Left lobe of liver (tissue), 2 donors: ENCODE measurements at places on chromosomes 1 and 21.
A peak's percentile ranks its signal among the peaks of the same experiment; 100 is the strongest.

DNA sequence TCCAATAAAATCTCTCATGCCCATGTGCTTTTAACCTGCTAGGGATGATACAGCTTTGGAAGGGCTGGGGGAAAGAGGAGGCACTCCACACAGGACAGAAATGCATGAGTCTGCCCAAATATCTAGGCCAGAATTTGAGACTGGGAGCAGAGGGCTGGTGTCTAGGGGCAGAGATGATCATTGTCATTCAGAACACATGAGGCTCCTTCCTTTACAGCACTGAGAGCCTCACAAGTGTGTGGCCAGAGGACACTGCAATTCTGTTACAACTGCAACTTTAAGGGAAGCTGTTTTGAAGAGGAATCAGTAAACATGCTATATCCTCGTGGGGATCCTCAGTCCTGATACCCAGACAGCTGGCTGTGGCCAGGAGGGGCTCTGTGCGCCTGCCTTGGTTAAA is 541.3 kb downstream of the OMA1 start:
- DNase-seq = no peak

DNA sequence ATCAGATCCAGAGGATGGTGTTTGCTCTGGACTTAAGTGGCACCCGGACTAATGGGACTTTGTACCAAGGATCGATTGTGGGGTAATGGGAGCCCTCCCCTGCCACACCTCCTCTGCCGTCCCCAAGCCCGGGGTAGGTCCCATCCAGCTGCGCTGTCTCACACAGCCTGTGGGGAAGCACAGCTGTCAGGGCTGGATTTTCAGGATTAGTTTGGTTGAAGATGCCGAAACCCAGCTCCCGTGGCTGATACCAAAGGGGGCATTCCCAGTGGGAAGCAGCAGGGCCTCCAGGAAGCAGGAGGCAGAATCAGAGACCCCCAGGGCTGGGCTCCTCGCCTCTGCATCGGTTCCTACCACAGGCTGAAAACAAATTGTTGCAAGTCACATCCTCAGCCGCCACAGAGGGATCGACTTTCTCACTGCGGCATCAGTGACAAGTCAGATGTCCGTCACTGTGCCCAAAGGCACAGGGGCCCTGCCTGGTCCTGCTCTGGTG is 59.7 kb downstream of the MATN1 start:
- DNase-seq = peak; percentile 70

DNA sequence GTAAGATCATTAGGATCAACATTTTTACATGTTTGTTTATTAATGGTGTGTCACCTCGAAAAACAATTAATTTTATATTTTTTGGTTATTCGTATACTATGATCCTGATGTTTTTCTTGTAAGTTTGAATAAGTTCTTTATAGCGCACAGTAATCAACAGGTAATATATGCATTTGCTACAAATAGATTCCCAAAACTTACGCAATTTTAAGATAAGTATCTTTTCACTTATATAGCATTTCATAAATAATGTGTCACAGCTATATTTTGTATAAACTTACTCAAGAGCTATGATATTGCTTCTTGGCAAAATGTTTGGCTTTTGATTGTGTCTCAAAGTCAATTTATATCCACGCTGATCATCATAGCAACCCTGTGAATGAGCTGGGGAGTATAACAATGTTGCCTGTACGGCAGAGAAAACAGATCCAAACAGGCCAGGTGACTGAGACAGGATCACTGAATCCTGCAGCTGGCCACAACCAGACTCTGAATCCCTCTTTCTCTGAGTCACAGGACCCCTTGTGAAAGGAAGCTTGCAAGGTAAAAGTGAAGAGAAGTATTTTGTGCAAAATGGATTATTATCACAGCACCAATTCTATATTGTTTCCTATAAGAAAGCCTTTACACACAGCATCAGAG is 48.6 kb downstream of the GNG12 start:
- DNase-seq = no peak

DNA sequence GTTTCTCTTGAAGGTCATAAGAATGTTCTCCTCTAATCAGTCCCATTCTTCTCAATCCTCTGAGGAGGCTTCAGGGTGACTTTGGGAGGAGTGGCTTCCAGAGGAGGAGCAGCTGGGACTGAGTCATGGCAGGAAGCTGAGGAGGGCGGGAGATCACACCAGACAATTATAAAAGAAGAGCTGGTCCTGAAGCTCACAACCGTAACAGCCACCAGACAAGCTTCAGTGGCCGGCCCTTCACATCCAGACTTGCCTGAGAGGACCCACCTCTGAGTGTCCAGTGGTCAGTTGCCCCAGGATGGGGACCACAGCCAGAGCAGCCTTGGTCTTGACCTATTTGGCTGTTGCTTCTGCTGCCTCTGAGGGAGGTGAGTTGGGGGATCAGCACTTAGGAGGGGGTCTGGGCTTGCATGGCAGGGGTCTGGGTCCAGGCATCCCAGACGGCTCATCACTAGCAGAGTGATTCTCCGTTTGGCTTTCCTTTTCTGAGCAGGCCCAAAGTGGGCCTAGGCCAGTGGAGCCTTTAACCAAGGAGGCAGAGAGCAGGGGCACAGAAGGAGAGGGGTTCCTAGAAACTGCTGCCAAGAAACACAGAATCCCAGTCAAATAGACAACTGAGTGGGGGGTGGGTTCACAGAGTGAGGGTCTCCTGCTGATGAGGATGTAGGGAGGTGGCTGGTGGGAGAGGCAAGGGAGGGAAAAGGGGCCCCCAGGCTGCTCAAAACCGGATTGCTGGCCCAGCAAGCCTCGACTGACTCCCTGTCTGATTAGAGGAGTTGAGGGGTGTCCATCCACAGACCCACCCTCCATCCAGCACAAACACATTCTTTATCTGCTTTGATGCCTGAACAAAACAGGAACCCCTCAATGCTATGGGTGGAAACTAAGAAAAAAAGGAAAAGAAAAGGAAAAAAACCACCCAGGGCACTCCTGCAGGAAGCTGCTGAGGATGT is at the start of gene ECM1:
ECM1 (plus strand) TSS at position 198 of the 953 bp plus-strand sequence; CDS start at position 299, 101 bp downstream.
- no peak for DNase-seq

DNA sequence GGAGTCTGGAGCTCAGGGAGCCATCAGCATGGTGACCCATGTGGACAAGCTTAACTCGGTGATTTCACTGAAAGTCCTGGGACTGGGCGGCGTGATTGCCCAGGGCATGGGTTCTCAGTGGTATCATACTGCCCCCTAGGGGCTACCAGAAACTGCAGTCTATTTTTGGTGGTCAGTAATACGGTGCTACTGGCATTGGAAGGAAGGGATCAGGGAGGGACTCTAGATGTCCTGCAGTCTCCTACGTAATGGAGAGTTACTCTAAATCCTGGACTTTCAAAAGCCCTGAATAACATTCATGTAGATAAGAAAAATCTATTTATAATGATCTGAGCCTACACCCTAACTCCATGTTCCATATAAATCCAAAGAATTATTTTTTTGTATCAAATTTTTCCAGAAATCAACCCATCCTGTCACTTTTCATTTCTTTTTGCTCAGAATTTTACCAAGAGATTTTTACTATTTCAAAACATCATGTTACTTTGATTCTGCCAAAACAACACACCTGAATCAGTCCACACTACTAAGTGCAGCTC is 37.3 kb downstream of the PABPC4 start:
- DNase-seq = peak; percentile 66

- DNase-seq = no peak
Measured at GRCh38 chr1:114290341-114290740, 136.7 kb upstream of the SYT6 start.

- DNase-seq = peak; percentile 66
Measured at GRCh38 chr1:199821029-199821779, 206.3 kb upstream of the NR5A2 start.

- no peak for DNase-seq
Measured at GRCh38 chr1:24309762-24310485, 9.2 kb upstream of the GRHL3 start.

DNA sequence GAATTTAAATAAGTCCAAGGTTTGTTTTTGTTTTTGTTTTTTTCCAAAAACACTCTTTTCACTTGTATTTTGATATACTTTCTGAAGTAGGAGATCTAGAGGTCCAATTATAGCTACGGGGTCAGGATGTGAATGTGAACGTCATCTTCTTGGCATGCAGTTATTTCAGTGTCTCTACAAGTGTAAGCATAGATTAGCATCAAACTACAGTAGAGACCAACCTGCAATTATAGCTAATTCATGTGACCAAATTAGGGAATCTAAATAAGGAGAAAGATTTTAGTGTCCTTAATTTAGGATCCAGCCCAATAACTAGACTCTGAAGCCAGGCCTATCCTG is 107.3 kb upstream of the PALMD start:
- no peak for DNase-seq

DNA sequence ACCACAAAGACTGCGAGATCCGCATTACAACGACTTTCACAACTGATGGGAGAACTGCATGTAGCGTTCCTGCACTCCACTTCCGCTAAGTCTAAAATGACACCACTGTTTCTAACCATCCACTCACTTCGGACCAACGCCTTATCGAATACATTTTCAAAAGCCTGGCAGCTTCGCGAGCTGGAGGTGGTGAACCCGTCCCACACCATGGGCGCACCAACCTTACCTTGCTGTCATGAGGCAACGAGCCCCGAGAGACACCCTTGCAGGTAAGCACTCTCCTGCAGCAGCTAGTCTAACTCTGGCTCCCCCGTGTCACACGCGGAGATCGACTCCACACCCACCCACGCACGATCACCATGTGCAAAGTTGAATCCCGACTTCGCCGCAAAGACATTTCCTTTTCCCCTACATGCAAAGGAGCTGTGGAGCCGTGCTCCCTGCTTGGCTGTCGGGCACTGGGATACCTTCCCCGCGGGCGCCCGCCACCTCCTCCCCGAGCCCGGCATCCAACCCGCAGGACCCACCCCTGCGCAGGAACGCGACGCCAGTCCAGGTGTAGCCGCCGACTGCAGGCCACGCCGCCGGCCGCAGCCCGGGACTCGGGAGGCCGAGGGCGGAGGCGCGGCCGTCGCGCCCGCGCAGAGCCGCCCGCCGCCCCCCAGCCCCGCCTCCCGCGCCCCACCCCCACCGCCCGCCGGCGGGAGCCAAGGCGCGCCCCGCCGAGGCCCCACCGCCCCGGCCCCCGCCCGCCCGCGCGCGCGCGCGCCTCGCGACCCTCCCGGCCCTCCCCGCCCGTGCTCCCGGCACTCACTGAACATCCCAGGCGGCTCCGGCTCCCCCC is 629 bp downstream of the TAF5L start:
- DNase-seq = peak; percentile 69

- DNase-seq = no peak
Measured at GRCh38 chr1:178409541-178409940, 87.2 kb downstream of the CLEC20A start.

- no peak for DNase-seq
Measured at GRCh38 chr1:77282187-77282865, 507 bp downstream of the AK5 start.

- DNase-seq = peak; percentile 34
Measured at GRCh38 chr21:46091118-46091517, 6.8 kb upstream of the COL6A2 start.

GRCh38 chr1:100474834-100475233 is 63.1 kb upstream of the GPR88 start:
- DNase-seq = no peak

DNA sequence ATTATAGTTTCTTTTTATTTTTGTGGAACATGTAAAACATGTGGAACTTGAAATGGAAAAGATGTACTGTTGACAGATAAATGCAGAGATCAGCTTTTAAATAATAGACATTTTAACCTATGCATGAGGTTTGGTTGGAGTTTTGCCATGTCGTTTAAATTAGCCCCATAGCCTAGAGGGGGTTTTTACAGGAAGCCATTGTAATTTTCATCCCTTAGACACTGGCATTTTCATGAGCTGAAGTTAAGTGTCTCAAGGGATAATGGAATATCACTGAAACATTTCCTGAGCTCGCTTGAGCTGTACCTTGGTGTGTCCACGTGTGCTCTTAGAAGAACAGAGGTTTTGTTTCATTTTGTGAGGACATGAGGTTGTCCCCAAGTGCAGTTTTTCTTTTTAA is 54.2 kb downstream of the HMCN1 start:
- DNase-seq = no peak

- DNase-seq = no peak
Measured at GRCh38 chr1:95219407-95219806, 14.6 kb upstream of the RWDD3 start.

GRCh38 chr1:183027031-183027430 is 3.8 kb downstream of the LAMC1 start:
- DNase-seq = no peak

DNA sequence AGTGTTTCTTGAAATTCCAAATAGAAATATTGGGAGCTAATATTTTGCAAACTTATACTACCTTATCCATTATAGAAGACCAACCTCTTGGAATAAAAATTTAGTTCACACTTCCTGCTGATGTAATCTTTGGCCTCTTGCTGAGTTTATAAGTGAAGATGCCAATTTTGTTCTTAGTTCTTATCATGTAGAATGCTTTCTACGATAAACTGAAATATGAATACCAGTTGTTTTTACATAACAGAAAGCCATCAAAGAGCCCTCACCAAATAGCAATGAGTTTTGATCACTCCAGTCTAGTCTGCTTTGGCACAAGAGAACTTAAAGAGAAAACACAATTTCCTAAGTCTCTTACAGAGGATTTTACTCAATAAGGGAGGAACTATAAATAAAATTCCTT is 89.5 kb downstream of the DENND1B start:
- DNase-seq = no peak

- no peak for DNase-seq
Measured at GRCh38 chr1:29975036-29975694, 738.8 kb downstream of the PTPRU start.

- DNase-seq = no peak
Measured at GRCh38 chr1:203475012-203475981, at the start of gene PRELP. Gene PRELP, plus strand, starts transcription at chr1:203475806. Its CDS starts 7,379 bp downstream, at chr1:203483185.

DNA sequence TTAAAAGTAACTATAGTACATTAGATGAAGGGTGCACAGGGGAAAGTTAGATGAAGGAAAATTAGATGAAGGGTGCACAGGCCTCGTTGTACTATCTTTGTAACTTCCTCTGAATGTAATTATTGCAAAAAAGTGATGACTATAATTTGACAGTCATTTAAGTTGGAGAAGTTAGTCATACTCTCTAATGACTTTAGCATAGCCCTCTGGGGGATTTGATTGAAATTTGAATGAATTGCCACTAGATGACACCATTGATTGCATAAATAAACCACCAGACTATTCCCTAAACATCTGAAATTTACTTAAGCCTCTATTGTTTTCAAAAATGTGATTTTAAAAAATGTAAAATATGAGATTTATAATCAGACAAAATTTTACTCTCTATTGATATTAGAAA is 102.6 kb downstream of the TPR start:
- DNase-seq = no peak
